Inflammatory macrophage (primary cell): ENCODE measurements at places on chromosomes 11 and 22.

- DNase-seq, result no peak
Measured at GRCh38 chr22:17370766-17371432, 1.6 kb downstream of the CECR2 start.

- DNase-seq, result no peak
Measured at GRCh38 chr11:92413757-92414513, 189.3 kb downstream of the FAT3 start.

GRCh38 chr11:46533396-46534100 lies 60.3 kb downstream of the AMBRA1 start:
- DNase-seq, result no peak

GRCh38 chr11:13294771-13295579 lies 17.4 kb downstream of the BMAL1 start:
- no peak for DNase-seq

DNA sequence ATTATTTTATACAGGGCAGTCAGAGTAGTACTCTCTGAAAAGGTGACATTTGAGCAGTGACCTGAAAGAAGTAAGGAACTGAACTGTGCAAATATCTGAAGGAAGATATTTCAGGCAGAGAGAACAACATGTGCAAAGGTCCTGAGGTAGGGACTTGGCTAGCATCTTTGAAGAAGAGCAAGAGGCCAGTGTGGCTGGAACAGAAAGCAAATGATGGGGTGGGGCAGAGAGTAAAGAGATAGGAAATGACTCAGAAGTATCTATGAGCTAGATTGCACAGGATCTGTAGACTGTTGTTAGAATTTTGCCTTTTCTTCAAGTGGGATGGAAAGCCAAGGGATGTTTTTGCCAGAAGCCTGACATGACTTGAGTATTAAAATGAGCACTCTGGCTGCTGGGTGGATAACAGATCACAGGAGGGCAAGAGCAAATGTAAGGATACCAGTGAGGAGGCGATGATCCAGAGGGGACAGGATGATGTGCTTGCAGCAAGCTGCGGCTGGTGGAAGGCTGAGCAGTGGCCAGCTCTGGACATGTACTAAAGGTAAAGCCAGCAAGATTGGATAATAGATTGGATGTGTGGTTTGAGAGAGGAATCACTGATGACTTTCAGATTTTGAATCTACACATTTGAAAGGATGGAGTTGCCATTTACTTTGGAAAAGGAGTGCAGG lies 33.2 kb upstream of the TTC12 start:
- DNase-seq, result no peak

DNA sequence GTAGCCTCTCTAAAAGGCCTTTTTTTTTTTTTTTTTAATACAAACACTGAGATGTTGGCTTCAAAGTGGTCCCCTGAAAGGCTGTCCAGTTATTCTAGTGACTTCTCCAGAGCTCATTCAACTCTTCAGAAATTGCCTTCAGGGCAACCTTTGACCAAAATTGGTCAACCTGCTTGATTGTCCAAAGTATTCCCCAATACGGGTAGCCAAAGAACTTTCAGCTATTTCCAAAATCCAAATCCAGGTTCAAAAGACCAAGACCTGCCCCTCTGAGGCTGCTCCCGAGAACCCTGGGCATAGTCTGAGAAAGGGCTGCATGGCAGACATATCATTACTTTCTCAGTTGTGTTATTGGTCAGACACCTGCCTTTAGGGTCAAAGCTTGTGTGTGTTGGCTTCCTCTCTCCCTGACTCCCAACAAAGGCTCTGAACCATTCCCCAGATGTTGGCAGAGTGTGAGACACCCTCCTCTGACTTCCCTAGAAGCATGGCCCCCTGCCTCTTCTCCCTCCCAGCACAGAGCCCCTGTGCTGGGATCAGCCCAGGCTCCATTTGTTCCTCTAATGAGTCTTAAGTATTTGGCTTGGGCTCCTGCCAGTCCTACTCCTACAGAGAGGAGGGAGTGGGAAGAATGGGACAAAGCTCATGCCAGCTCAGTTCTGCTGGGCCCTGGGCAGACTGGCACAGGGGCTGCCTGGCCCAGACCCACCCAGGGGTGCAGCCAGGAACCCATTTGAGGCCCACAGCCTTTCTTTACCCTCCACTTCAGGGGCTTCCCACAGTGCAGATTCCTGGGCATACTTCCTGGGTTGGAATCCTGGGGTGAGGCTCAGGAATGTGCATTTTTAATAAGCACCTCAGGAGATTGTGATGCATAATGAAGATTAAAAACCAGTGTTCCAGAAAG lies 30.3 kb downstream of the TNKS1BP1 start:
- no peak for DNase-seq

DNA sequence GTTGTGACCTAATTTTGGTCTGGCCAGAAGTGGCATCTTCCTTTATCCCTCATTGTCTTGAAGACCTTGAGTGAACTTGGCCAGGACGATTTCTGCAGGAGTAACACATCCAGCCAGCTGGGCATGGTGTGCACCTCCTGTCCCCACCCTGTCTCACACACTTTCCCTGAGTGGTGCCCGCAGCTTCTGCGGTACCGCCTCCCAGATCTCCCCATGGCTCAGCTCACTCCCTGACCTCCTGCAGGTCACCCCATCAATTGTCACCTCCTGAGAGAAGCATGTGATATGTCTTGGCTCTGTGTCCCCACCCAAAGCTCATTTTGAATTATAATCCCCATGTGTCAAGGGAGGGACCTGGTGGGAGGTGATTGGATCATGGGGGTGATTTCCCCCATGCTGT lies 50.2 kb upstream of the TP53I11 start:
- no peak for DNase-seq

DNA sequence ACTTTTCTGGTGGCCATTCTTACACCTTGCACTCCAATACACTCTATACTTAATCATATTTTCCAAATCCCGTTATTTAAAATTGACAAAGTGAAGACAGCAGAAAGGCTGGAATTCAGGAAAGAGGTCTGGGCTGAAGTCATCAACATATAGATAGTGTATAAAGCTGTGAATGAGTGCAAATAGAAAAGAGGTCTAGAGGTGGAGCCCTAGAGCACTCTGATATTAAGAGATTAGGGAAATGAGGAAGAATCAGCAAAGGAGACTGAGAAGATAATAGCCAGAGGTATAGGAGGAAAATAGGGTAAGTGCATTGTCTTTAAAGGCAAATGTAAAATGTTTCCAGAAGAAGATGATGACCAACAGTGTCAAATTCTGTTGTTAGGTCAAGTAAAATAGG lies 7.9 kb downstream of the CTR9 start:
- peak; percentile 7 for DNase-seq

DNA sequence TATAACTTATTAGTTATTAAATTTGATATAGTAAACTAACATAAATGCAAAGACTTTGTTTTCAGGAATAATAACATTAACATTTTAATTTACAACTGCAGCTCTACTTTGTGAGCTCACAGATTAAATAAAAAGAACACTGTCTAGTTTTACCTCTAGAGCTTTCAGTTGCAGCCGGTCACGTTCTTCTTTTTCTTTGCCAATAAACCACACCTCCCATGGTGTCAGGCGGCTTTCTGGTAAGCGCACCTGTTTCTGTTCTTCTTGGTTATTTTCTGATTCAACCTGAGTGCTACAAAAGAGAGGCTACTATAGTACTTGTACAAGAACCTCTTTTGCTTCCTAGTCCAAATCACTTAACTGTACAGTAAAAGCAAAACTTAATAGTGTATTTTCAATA lies 5.8 kb downstream of the CCDC34 start:
- no peak for DNase-seq

DNA sequence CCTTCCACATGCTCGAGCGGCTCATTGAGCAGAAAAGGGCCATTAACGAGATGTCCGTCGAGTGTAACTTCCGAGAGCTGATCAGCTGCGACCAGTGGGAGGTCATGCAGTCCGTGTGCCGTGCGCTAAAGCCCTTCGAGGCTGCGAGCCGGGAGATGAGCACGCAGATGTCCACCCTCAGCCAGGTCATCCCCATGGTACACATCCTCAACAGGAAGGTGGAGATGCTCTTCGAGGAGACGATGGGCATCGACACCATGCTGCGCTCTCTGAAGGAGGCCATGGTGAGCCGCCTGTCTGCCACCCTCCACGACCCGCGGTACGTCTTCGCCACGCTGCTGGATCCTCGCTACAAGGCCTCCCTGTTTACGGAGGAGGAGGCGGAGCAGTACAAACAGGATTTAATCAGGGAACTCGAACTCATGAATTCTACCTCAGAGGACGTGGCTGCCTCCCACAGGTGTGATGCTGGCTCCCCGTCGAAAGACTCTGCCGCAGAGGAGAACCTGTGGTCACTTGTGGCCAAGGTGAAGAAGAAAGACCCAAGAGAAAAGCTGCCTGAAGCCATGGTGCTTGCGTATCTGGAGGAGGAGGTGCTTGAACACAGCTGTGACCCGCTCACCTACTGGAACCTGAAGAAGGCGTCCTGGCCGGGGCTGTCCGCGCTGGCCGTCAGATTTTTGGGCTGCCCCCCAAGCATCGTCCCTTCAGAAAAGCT lies 31.7 kb downstream of the ALG12 start:
- no peak for DNase-seq

GRCh38 chr22:46245511-46245910 lies 4.6 kb downstream of the CDPF1 start:
- DNase-seq, result no peak

DNA sequence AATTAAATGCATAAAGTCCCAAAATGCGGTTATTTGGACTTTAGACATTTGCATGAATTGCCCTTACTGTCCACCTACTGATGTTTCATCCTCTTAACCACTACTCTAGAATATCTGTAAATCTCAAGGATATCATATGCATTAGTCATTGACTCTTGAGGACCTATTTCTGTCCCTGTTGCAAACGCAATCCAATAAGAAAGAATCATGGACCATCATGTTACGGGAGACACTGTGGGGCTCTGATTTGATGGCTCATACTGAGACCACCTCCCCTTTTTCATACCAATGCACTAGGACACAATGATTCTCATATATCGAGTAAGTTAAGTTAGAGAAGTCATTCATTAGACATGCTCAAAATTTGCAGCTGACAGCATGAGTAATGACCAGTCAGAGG lies 14.4 kb downstream of the POU2AF2 start:
- no peak for DNase-seq

DNA sequence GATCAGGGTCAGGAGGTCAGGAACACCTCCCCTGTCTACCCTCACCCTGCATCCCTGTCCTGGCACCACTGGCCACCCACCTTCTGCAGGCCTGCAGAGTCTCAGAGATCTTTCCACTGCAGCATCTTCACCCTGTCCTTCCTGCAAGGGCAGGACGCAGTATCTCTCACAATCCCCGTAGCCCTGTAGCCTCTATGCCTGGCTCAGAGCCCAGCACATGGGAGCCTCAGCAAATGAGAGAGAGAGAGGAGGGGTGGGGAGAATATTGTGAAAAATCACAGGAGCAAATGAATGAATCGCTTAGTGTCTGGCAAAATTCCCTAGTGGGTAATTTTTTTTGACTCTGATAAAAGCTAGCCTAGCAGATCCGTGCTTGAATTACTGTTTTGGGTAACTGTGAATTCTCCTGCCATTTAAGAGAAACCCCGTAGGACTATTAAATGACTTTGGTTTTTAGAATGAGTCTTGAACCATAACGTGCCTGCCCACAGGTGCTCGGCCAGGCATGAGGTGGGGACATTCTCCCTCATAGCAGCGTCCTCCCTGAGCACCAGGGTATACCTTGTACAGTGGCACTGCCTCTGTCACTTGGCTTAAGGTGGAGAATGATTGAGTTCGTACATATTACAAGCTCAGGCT lies 91.5 kb downstream of the MORC2 start:
- DNase-seq, result no peak

- DNase-seq, result no peak
Measured at GRCh38 chr11:39569789-39570188, 1889.7 kb downstream of the LRRC4C start.

- DNase-seq, result no peak
Measured at GRCh38 chr22:23236440-23237184, 56.3 kb downstream of the BCR start.

DNA sequence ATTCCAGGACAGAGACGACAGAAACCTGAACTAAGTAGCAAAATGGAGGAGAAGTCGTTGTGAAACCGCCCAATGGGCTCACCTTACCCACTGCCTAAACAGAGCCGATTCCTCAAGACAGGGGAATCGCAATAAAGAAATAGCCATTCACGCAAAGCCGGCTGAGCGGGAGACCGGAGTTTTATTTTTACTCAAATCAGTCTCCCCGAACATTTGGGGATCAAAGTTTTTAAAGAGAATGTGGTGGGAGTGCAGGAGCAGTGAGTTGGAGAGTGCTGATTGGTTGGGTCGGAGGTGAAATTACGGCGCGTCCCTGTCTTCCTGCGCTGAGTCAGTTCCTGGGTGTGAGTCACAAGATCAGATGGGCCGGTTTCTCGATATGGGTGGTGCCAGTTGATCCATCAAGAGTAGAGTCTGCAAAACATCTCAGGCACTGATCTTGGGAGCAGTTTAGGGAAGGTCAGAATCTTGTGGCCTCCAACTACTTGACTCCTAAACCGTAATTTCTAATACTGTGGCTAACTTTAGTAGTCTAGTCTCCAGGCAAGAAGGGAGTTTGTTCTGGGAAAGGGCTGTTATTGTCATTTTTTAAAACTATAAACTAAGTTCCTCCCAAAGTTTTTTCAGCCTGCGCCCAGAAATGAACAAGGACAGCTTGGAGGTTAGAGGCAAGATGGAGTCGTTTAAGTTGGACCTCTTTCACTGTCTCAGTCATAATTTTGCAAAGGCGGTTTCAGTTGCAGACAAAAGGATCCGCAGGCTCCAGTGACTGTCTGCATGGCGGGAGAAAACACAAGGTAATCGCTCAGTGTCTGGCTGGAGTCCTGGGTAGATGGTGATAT lies 34.1 kb downstream of the OR4D9 start:
- peak; percentile 36 for DNase-seq

- no peak for DNase-seq
Measured at GRCh38 chr11:35963911-35964310, 20.0 kb downstream of the LDLRAD3 start.

- DNase-seq, result no peak
Measured at GRCh38 chr11:7906481-7906880, 24.6 kb downstream of the OR10A6 start.

DNA sequence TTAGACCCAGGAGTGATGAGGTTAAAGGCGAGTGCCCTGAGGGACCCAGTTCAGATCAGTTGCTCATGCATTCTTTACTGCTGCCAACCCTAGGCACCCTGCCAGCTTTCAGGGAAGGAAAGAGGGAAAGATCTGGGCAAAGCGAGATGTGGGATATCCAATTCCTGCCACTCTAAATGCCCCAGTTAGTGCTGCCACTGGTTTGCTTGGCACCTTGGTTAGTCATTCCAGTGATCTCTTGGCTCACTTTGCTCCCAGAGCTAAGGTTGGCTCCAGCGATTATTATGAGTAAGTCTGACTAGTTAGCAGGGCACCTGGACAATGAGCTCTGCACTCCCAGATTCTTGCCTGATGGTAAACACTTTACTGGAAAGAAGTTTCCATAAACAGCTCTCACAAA lies 85.0 kb downstream of the INSC start:
- no peak for DNase-seq

DNA sequence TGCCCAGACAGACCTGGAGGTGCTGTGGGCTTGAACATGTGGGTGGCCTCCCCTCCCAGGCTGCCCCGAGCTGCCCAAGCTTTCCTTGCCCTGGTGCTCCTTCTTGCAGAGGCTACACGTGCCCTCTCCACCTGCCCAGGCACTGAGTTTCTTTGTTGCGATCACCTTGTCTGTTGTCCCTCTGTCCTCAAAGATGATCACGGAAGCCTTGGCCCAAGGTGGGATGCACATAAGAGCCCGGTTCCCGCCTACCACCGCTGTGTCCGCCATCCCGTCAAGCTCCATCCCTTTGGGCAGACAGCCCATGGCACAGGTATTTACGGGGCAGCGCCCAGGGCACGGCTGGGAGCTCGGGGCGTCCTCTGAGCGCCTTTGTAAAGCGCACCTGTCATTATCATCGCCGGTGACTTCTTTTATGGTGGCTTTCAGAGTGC lies 67.5 kb downstream of the MED15 start:
- DNase-seq, result no peak

GRCh38 chr11:12235947-12236743 lies 125.8 kb downstream of the MICAL2 start:
- peak; percentile 61 for DNase-seq
